ENCODE measurements at places on chromosomes 3 and 15.

DNA sequence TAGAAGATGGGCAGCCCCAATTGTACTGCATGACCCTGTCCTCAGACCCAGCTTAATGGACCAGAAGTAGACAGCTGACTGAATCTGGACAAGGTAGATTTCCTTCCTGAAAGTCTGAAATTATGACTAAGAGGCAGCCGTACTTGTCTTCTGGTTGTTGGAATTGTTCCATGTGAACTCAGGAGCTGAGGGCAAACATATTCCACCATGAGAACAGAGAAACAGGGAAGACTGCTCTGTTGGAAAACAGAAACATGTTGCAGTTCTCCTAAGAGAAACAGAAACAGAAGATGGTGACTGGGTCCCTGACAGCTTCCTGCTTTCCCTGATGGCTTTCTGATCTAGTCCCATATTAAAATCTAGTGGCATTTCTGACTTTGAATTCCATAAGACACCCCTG, 24.1 kb downstream of the POPDC2 start:
- no peak for DNase-seq

DNA sequence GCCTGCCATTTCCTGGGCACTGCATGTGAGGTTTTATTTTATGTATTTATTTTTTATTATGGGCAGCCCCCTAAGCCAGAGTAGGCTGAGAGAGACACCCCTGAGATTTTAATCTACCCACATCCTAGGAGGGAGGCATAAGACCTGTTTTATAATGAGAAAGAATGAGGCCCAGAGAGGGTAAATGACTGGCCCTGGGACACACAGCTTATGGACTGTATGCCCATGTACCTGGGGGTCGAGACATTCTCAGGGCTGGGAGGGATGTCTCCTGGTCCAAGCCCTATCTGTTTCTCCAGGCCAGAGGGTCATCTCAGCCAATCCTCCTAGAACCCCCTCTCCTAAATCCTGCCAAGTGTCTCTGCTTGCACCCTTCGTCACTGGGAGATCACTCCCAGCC, 6.1 kb downstream of the PLXND1 start:
- no peak for DNase-seq

- no peak for DNase-seq
These were observed 20.1 kb downstream of the FAM3D start for GRCh38 chr3:58646503-58646902.

DNA sequence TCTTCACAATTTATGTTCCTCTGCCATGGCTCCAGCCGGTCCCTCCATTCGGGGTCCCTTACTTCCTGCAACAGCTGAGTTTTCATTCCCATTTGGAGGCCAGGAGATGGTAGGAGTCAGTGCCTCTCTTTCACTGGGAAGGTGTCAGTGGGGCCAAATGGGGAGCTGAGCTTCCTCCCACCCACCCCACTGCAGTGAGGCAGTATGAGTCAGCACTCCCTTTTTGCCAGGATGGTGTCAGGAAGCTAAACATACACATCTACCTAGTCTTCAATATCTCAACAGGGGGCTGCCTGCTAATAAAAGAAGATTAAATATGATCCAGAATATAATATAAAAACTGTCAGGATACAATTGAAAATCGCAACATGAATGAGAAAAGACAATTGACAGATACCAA, 12.7 kb upstream of the ACTC1 start:
- DNase-seq, result no peak

- no peak for DNase-seq
These were observed 33.9 kb upstream of the PSMD6 start for GRCh38 chr3:64057231-64057630.

- no peak for DNase-seq
These were observed 1.5 kb downstream of the PTPN9 start for GRCh38 chr15:75577401-75578172.

DNA sequence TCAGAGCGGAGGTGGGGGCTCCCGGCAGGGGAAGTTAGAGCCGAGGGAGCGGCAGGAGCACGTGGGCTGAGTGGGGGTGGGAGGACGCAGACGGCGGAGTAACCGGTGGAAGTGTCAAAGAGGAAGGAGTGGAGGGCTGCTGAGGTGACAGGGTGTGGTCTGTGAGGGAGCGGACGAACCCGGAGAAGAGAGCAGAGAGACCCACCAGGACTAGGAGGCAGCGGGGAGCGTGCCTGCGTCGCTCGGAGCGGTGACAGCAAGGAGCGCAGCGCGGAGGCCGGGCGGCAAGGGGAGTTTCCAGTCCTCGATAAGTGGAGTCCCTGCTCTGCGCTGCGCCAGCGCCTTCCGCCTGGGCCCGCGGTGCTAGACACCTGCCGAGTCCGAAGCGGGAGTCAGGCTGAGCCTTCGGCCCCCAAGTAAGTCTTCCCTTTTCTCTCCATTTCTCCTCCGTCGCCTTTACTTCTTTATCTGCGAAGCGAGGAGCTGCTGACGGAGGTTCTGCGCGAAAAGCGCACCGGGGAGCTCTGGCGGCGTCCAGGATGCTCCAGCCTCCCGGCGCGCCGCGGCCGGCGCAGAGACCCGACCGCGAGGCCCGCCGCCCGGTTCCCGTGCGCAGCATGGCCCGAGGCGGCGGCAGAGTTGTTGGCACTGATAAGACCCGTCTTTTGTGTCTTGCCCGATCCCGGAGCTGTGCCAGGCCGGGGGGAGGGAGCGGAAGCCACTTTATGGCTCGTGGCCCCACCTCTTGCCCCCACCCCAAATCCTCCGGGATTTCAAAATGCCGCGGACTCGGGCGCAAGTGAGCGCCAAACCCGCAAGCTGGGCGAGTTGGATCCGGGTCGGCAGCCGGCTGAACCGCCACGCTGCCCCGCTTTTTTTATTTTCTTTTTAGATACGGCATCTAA, 533.0 kb upstream of the SEMA6D start:
- no peak for DNase-seq

DNA sequence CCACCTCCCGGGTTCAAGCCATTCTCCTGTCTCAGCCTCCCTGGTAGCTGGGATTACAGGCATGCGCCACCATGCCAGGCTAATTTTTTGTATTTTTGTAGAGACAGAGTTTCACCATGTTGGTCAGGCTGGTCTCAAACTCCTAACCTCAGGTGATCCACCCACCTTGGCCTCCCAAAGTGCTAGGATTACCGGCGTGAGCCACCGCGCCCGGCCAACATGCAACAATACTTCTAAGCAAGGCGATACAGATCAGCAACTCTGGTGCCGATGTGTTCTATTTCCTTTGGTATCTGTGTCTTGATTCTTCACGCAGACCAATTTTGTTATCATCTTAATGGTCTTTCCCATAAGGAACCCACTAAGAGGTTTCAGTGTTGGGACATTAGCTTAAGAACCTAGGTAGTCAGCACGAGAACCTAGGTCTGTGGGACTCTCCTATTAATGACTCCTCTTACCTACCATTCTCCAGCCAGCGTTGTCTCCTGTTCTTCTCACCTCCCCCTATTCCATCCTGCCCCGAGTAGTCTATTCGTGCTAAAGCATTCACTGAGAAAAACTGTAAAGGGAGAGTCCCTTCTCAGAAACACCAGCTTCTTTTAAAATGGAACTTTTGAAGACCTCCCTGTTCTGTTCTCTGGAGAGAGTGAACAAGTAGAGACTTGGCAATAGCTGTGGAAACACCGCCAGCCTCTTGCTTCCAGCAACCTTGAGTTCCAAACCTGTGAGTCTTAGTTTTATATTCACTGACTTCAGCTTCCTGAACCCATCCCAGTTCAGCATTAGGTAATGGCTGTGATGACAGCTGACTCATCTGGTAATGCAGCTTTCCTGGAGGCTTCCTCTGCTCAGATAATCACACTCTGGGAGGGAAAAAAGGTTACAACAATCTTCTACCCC, 61.2 kb downstream of the TSC22D2 start:
- DNase-seq, result no peak

DNA sequence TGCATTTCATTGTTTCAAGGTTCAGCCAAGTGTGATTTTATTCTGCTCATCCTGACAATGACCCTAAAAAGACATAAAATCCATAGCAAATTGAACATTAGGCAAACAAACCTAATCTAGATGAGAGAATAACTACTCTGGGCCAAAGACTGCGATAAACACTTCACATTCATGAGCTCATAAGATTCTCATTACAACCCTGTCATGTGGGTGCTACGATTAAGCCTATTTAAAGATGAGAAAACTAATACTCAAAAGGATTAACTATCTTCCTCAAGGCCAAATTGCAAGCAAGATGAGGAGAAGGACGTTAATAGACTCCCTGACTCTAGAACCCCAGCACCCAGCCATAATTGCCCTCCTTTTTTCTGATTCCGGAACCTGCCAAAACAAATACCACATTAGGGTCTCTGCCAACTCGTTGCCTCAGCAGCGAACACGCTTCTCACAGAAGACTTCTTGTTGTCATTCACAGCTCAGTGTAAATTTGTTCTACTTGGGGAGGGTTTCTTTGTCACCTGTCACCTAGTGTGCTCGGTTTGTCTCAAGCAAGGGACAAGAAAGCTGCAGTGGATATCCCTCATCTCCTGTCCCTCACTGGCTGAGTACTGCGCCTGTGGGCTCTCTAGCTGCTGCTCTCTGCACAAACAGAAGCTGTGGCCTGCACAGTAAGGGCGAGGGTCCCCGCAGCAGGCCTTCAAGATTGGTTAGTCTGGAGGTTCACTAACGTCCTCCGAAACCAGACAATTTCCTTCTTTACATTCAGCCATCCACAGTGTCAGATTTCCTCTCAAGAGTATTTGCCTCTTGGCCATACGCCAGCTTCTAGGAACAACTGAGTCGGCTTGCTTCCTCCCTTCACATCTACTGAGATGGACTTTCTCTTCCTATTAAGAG, 200.0 kb upstream of the UBE2E2 start:
- no peak for DNase-seq

DNA sequence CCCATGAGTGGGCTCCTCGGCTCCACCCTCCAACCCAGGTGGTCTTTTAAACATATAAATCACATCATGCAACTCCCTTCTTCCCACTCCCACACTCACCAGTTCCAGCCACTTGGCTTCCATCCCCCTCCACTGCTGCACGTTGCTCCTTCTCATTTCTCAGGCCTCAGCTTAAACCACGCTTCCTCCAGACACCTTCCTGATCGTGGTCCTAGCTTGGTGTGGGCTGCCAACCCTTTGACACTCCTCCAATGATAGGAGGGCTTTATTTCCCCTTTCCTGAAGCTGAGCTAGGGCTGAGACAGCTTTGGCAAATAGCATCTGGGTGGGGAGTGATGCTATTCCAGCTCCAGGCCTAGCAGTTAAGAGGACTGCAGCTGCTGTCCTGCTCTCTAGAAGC, 130.1 kb downstream of the SRGAP3 start:
- no peak for DNase-seq

GRCh38 chr3:126146525-126147146, 33.8 kb downstream of the ALDH1L1 start:
- no peak for DNase-seq

DNA sequence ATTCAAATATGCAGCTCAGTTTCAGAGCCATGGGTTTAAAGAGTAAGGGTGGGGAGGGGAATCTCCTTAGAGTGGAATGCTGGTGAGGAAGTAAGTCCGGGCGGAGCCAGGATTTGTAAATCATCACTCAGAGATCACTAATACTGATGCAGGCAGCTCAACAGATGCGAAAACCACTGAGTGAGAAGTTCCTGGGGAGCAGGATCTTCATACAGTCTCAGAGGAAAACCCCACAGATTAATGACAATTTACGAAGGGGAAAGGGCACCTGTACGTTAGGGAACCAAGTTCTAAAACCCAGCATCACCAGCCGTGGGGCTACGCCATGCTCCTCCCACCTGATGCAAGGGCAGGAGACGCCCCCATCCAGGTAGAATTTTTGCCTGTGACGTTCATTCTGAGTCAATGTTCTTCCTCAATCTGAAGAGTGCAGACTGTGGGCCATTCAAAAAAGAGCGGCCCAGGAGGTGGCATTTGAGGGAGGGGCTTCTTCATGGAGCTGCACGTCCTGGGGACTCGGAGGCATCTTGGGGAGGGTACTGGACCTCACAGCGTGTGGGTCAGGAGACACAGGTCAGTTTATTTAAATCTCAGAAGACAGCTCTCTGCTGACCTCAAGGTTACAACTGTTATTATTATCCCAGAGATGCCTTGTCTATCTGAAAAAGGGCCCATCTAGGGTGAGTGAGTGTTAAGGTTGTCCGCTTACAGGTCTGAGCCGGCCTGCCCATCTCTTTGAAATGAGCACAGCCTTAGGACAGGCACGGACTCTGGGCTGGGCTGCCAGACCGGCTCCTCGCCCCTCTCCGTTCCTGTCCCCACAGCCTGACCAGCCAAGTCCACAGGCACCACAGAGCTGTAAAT, 228.0 kb downstream of the XXYLT1 start:
- DNase-seq, result no peak

DNA sequence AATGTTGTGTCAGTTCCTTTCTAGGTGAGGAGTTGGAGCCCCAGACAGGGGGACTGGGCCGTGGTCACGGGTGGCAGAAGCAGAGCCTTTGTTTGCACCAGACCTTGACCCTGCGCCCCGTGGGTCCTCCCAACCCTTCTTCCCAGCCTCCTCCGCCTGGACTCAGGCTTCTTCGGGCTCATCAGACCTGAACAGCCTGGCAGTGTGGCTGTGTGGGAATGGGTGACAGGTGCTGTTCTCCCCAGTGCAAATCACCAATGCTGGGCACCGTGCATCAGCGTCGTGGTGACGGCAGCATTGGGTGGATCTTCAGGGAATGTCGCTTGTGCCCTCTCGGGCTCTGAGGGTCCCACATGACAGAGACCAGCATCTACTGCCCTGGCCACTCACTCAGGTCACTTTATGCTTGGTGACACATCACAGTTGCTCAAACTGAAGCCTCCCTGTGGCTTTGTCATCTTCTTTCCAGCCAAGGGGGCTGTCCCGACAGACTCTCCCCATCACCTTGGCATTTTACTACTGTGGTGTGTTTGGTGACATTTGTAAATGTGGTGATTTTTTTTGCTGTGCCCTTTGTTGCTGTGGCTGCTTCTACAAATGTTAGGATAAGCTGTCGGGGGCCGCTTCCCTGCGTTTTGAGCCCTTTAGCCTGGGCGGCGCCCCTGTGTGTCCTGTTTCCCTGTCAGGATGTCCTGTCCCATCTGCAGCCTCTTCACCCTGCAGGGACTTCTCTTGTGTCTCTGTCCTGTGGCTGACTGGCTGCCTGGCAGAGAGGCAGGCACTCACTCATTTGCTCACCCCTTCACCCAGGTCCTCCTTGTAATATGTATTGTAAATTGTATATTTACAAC, 14.5 kb downstream of the APBA2 start:
- no peak for DNase-seq

DNA sequence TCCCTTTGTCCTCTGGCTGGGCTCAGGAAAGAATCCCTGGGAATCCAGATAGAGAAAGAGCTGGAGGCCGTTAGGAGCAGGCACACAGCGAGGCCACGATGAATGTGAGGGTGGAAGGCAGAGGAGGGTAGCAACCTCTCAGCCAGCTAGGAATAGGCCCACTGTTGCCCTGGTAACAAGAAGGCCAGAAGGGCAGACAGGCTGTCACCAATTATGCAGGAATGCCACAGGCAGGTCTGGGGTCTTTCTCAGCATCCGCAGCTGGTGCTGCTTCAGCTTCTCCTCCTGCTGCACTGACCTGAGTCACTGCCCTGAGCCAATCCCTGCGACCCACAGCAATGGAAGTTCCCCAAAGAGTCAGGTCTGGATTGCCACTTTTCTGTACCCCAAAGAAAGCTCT, 62.8 kb upstream of the C3orf80 start:
- DNase-seq, result no peak

Measured in CD4-positive, alpha-beta T cell treated with Interleukin-2 at 100 ng/mL for 4 hours (primary cell).